ENCODE measurements at places on chromosomes 1 and 21. TPM values are rescaled to one million over a fixed set of nuclear protein-coding genes. Genes with fewer than 3 reads are reported as not detected.

The FCAMR gene
- not detected for total RNA-seq

The TPTE gene
- not detected for total RNA-seq

The THEMIS2 gene
- total RNA-seq = 8.0 TPM

The HAPLN2 gene
- total RNA-seq = 0.54 TPM

The FCER1G gene
- total RNA-seq = 0.86 TPM

The OLFM3 gene
- not detected for total RNA-seq

The FCRL2 gene
- total RNA-seq = not detected

The TMED5 gene
- total RNA-seq = 32.6 TPM

DNA sequence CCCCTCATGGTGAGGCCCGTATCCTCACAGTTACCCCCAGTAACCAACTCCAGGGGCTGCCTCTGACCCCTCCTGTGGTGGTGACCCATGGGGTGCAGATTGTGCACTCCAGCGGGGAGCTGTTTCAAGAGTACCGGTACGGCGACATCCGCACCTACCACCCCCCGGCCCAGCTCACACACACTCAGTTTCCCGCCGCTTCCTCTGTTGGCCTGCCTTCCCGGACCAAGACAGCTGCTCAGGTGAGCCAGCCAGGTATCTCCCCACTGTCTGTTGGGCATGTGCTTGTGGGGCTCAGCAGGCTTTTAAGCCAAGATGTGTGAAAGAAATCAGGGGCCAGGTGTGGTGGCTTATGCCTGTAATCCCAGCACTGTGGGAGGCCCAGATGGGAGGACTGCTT, 39.9 kb downstream of the ZBTB17 start:
- DNase-seq = no peak

- DNase-seq = no peak
These were observed 14.4 kb upstream of the BARHL2 start for GRCh38 chr1:90731382-90732050.

GRCh38 chr1:35646043-35646442, 4.7 kb upstream of the PSMB2 start:
- DNase-seq = no peak

- DNase-seq = no peak
These were observed 58.3 kb downstream of the CLEC20A start for GRCh38 chr1:178438432-178438831.

DNA sequence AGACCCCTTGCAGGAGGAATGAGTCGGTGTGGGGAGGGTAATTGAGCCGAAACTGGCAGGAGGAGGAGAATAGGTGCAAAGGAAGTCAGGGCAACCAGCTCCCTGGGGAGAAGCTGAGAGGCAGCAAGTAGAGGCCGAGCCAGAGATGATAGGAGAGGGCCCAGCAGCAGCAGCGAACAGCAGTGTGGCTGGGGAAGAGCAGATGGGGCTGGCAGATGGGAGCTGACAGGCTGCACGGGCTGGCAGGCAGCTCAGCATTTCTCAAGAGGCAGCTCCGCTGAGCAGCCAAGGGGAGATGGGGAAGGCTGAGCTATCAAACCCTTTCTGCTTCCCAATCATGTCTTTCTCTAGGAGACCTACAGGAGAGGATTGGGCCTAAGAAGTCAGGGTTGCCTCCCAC, 158.2 kb downstream of the TRIM33 start:
- DNase-seq = no peak

GRCh38 chr1:2189459-2190425, 4.8 kb downstream of the FAAP20 start:
- peak; percentile 80 for DNase-seq

GRCh38 chr1:112902221-112902620, 53.8 kb downstream of the SLC16A1 start:
- DNase-seq = no peak

- no peak for DNase-seq
These were observed 222.9 kb upstream of the KCNK2 start for GRCh38 chr1:214859647-214860046.

GRCh38 chr1:240500647-240501046, 111.3 kb downstream of the GREM2 start:
- DNase-seq = no peak

GRCh38 chr1:39668894-39669293, 3.0 kb downstream of the NT5C1A start:
- DNase-seq = no peak

DNA sequence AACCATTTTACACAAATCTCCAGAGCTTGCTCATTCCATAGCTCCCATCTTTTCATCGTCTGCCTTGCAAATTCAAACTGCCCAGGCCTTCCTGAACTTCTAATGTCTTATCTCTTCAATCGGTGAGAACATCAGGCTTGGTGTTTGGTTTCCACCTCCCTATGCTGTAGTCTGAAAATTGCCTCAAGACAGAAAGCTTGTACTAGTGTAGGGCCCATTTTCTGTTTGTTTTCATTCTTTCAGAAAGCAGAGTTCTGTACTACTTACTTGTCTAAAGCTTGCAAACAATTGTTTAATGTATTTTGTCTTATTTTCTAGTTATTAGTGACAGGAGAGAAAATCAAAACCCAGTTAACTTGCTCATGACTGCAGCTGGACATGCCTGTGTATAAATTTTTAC, 16.8 kb downstream of the HOOK1 start:
- no peak for DNase-seq

DNA sequence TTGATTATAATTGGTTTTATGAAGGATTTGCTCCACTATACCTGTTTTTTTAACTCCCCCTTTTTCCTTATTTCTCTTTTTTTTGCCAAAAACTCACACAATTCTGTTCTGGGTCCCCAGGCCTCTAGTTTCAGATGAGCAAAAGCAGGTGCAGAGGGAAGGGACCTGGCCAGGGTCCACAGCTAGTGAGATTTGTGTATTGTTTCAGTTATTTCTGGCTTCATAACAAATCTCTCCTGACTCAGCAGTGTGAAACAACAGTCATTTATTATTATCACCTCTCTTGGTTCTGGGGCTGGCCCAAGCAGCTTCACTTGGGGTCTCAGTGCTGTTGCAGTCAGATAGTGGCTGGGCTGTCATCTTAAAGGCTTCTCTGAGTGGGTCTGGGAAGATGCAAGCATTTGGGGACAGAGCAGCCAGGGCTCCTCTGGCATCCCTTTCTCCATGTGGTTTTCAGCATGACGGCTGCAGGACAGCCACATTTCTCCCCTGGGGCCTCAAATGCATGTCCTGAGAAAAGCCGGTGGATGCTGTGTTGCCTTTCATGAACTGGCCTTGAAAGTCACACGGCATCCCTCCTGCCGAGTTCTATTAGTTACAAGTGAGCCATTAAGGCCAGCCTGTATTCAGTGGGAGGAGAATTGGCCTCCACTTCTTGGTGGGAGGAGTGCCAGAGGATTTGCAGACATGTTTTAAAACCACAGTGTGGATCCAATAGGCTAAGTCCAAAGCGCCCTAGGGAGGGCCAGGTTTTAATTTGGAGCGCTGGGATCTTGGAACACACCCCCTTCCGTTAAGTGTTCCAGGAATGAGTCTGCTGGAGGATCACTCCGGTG, 137.1 kb downstream of the CAMTA1 start:
- no peak for DNase-seq

DNA sequence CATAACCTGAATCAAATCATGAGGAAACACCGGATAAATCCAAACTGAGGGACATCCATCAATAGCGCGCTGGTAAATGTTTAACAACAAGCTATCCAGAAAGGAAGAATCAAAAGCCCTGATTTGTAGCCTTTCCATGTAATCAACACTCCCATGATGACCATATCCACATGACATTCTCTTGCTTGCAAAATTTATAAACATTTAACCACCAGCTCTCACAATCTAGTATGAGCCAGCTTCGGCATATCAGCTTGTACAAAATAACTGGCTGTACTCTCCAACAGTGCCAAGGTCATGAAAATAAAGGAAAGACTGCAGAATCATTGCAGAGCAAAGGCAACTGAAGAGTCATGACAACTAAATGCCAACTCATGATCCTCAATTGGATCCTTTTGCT, 15.7 kb downstream of the HSD11B1 start:
- DNase-seq = no peak

GRCh38 chr1:182121787-182122186, 60.3 kb upstream of the ZNF648 start:
- DNase-seq = no peak

DNA sequence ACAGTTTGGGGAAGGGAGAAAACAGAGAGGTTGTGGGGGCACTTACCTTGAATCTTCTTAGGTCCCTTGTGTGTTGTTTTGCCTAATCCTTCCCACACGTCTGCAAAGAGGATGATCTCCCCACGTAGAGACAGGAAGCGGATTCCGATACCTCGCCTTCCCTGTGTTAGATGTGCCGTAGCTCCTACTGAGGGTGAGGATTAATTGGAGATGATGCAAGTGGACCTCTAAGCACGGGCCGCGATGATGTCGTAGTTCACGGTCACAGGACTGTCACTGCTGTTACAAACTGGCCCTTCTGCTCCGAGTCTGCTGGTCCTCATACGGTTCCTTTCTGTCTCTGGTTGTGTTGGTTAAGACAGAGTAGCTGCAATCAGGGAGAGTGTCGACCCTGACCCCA, 27.7 kb downstream of the GALNT2 start:
- no peak for DNase-seq

DNA sequence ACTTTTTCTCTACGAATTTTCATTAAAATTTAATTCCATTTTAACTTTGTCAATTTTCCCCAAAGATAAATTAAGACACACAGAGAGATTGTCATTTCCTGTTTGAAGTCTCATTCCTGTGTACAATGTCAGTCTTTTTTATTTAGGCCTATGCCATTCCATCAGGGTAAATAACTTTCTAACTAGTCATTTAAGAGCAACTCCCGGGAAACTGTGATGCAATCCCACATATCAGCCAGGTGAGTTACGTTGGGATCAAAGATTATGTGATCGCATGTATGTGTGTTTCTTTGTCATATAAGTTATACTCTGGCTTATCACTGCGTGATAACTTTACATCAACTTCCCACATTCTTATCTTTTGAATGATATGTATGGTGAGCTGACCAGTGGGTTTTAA, 86.1 kb upstream of the S1PR1 start:
- no peak for DNase-seq

GRCh38 chr1:227947386-227947675, 401 bp downstream of the WNT9A start:
- DNase-seq = no peak

DNA sequence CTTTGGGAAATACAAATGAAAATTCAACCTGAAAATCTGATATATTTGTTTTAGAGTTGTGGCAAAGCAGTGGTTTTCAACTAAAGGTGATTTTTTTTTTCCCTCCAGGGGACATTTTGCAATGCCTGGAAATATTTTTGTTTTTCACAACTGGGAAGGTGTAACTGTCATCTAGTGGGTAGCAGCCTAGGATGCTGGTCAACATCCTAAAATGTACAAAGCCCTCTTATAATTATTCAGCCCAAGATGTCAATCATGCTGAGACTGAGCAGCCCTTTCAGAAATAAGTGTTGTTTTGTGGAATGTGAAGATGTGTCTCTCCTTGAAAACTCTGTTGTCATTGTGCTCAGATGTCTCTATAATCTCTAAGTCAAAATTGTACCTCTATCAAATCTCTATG, 95.2 kb upstream of the NCAM2 start:
- DNase-seq = no peak

All from HCT116 (cell line).